ENCODE measurements at places on chromosomes 5 and 9. TPM values are rescaled to one million over a fixed set of nuclear protein-coding genes. Genes with fewer than 3 reads are reported as not detected.
A peak's percentile ranks its signal among the peaks of the same experiment; 100 is the strongest.

GRCh38 chr5:133433641-133434040, 178.7 kb downstream of the FSTL4 start:
- peaks cover 13% of the 10 kb centered on the region for H3K4me1 ChIP-seq
- H3K27me3 ChIP-seq: peaks cover 3% of the 10 kb centered on the region
- H3K4me3 ChIP-seq: no peak overlapping the region
- H3K36me3 ChIP-seq: no peaks in the 10 kb centered on the region
- no peak for DNase-seq

GRCh38 chr5:159316519-159317383, 13.5 kb downstream of the IL12B start:
- peaks cover 39% of the 10 kb centered on the region for H3K27me3 ChIP-seq
- no peaks in the 10 kb centered on the region for H3K4me1 ChIP-seq
- no peak overlapping the region for H3K4me3 ChIP-seq
- H3K36me3 ChIP-seq: no peaks in the 10 kb centered on the region
- no peak for DNase-seq
- no peak overlapping the region for H3K27ac ChIP-seq

DNA sequence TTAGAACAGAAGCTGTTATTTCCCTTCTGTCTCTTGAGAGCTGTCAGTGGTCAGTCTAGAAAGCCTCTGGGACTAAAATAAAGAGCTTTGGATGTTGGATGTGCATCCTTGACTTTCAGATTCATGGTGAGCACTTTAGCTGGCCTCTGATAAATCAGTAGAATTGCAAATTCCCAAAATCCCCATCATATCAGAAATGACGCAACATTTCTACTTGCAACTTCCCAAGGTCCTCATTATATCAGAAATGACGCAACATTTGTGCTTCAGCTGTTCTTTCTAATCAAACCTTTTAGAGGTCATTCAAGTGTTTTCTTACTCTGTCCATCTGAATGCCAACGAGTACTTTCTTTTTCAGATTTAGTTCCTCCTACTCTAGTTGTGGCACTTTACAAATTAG, 167.3 kb upstream of the MOCS2 start:
- no peaks in the 10 kb centered on the region for H3K27me3 ChIP-seq
- no peak for DNase-seq
- H3K36me3 ChIP-seq: no peaks in the 10 kb centered on the region
- H3K4me3 ChIP-seq: no peak overlapping the region
- no peak overlapping the region for H3K27ac ChIP-seq

GRCh38 chr9:99737649-99738048, 84.0 kb upstream of the NR4A3 start:
- H3K4me1 ChIP-seq: no peaks in the 10 kb centered on the region
- no peak overlapping the region for H3K4me3 ChIP-seq
- no peaks in the 10 kb centered on the region for H3K36me3 ChIP-seq

DNA sequence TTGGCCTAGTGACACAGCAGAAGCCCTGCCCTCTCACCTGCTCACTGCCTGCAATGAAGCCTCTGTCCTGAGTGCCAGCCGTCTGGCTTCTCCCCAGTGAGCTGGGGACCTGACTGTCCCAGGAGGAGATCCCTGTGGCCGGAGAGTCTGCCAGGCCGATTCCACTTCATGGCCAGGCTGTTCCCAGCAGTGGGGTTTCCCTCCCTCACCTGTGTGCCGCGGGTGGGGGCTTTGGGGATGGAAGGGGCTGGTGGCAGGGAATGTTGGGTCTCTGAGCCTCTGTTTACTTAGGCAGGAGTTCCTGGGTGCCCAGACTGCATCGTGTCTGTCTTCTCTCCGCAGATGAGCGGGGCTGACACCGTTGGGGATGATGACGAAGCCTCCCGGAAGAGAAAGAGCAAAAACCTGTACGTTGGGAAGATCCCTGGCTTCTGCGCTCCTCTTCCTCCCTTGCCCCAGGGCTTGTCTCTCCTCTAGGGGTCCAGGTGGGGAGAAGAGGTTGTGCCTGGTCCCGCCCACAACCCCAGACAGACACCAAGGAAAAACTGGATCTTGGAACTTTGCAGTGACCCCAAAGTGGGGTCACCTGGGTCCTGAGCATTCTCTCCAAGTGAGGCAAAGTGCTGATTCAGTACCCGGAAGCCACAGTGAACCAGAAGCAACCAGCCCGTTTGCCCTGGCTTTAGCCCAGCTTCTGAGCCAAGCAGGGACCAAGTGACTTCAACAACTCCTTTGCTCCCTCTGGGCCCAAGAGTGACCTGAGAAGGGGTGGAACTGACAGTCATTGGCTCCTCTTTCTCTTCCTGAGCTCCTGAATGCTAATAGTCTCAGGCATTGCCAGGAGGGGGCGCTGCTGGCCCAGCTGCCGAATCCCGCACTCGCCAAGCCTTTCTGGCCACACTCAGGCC, 127.7 kb downstream of the RGS3 start:
- no peaks in the 10 kb centered on the region for H3K36me3 ChIP-seq
- H3K4me1 ChIP-seq: peaks cover 25% of the 10 kb centered on the region
- peak overlapping the region; percentile 39 for H3K4me3 ChIP-seq
- DNase-seq: peak; percentile 87

GRCh38 chr5:56807679-56808078, 7.7 kb upstream of the MAP3K1 start:
- no peak overlapping the region for H3K4me3 ChIP-seq
- H3K4me1 ChIP-seq: peaks cover 1% of the 10 kb centered on the region
- no peak for DNase-seq
- no peaks in the 10 kb centered on the region for H3K27me3 ChIP-seq

- peaks cover 31% of the 10 kb centered on the region for H3K4me1 ChIP-seq
- no peak overlapping the region for H3K4me3 ChIP-seq
- no peak overlapping the region for H3K27ac ChIP-seq
- no peaks in the 10 kb centered on the region for H3K27me3 ChIP-seq
Measured at GRCh38 chr5:32147959-32148358, 26.2 kb downstream of the GOLPH3 start.

- no peak for DNase-seq
- no peak overlapping the region for H3K4me3 ChIP-seq
- peaks cover 5% of the 10 kb centered on the region for H3K36me3 ChIP-seq
- no peaks in the 10 kb centered on the region for H3K27me3 ChIP-seq
Measured at GRCh38 chr5:147434049-147434448, 75.8 kb downstream of the DPYSL3 start.

- H3K36me3 ChIP-seq: peaks cover 4% of the 10 kb centered on the region
- DNase-seq: no peak
- H3K27ac ChIP-seq: peak overlapping the region; percentile 98
- H3K27me3 ChIP-seq: no peaks in the 10 kb centered on the region
- peaks cover 36% of the 10 kb centered on the region for H3K4me1 ChIP-seq
Measured at GRCh38 chr5:151082282-151082902, 1.6 kb upstream of the TNIP1 start.

DNA sequence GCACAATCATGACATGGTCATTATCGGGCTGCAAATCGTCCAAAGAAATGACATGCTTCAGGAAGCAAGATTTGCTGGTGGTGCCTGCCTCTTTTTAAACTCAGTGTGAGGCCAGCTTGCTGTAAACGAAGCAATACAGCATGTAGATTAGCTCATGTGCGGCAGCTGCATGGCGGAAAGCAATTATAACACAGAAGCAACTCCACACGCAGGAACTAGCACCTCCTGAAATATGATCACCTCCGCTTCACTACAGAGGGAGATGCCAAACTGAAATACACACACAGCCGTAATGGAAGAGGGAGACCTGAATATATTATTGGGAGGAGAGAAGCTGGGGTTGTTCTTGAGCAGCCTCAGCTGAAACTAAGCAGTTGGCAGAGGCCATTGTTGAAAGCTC, 312.5 kb downstream of the PSAT1 start:
- H3K27ac ChIP-seq: no peak overlapping the region
- H3K36me3 ChIP-seq: no peaks in the 10 kb centered on the region

- H3K4me3 ChIP-seq: no peak overlapping the region
- H3K27ac ChIP-seq: no peak overlapping the region
- H3K36me3 ChIP-seq: no peaks in the 10 kb centered on the region
Measured at GRCh38 chr5:92424785-92425426, 1041.8 kb upstream of the ARRDC3 start.

SUSD1 gene
- total RNA-seq: 16.3 TPM

IQGAP2 gene
- 24.7 TPM for total RNA-seq

GFI1B gene
- total RNA-seq: 0.45 TPM

IRX2 gene
- total RNA-seq: 31.4 TPM

CCDC69 gene
- 11.2 TPM for total RNA-seq

OR1Q1 gene
- not detected for total RNA-seq

FAM221B gene
- 1.1 TPM for total RNA-seq

Data from type B pancreatic cell (in vitro differentiated cells).